Stimulated activated CD4-positive, alpha-beta T cell treated with anti-CD3 and anti-CD28 coated beads, Interleukin-1b, Interleukin-23, amount 100 ng/mL, for 1 hour (primary cell): ENCODE measurements at places on chromosomes 4 and X.

GRCh38 chr4:78566834-78567499 lies 15.4 kb downstream of the ANXA3 start:
- DNase-seq = no peak

DNA sequence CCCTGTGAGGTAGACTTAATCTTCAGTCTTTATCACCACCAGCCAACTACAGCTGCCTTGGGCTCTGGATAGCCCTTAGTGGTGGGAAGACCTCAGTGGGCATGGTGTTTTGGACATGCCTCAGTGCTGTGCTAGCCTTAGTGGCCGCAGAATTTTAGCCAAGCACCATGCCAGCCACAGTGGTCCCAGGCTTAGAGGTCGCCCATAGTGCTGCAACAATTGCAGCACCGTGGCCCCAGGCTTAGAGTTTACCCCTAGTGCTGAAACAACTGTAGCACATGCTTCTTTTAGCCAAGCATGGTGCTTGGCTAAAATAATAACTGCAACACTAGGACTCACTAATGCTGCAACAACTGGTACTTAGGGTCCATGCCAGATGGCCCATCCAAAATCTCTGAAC lies 38.9 kb upstream of the SULT1B1 start:
- DNase-seq = no peak

GRCh38 chr4:16124232-16124631 lies 40.4 kb upstream of the PROM1 start:
- DNase-seq = no peak

GRCh38 chrX:26590849-26591248 lies 374.9 kb downstream of the MAGEB5 start:
- DNase-seq = no peak

- DNase-seq = no peak
These were observed 58.7 kb downstream of the GPRIN3 start for GRCh38 chr4:89248879-89249281.

- no peak for DNase-seq
These were observed 8.1 kb upstream of the CYTL1 start for GRCh38 chr4:5027346-5027745.
